Hematopoietic multipotent progenitor cell treated with erythropoietin and hydrocortisone succinate and interleukin-3 and kit ligand, for 17 days (in vitro differentiated cells): ENCODE measurements at places on chromosomes 2 and 18.
A peak's percentile ranks its signal among the peaks of the same experiment; 100 is the strongest.

DNA sequence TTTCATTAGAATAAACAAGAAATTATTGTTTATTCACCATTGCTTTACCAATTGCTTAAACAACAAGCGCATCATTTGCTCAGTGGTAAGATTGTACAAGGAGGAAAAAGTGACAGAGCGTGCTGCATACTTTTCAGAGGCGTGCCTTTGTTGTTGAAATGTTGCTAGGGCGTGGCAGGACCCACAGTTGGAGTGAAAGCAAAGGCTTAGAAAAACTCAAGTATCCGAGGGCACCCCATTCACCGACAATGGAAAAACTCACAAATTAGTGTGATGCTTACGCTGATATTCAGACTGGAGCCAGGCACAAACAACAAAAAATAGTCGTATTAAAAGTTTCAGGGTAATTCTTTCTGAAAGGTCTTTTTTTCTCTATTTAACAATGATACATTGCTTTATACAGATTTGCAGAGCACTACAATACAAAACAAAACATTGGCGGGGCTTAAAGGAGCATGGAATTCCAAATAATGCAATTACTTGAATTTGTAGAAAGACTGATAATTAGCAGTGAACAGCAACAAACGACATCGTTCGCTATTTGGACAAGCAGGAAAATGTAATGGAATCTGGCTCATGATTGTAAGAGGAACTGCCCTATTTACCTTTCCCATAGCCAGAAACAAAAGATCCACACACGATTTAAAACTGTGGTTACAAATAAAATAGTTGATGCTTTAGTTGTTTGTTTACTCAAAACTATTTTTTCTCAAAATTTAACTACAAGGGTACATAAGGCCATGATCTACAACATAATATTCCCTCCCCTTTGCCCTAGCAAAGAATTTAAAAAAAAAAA, 37.8 kb upstream of the RTTN start:
- DNase-seq, result no peak

DNA sequence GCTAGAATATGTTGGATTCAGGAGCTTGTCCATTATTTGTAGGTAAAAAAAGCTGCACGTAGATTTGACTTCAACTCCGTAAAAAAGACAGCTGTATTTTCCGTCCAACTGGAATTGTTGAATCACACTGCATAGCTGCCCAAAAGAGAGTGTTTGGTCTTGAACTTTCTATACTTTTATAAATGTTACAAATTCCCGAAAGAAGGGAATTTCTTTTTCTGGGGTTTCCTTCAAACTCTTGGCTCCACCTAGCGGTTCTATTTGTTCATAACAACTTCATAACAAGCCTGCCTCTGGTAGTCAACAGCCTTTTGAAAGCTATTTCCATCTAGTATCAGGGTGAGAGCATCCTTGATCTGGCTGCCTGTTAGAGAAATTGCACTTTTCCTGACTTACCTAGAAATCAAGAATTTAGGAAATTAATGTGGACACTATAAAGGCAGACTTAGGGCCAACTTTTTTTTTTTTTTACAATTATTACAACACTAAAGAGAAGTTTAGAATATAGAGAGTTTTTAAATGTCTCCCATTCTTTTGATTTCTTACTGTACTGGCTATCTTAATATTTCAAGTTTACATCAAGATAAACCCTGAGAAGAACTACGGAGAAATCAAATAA, 48.1 kb downstream of the TMEM185B start:
- DNase-seq, result peak; percentile 44

DNA sequence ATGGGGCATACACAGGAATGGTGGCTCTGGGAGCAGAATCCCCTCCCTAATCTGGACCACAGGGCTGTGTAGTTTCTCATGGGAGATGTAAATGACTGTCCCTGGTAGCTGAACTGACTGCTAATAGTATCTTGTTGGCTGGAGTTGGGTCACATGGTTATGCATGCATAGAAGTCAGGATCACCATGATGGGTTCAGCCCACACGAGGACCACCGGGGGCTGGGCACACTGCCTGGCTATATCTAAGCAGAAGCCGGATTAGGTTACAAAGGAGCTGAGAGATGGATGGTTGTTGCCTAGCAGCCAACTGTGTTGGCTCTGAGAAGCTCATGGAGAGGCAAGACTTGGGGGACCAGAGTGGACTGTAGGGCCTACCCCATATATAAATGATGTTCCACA, 6.7 kb upstream of the MAP3K2 start:
- no peak for DNase-seq

GRCh38 chr2:171247741-171248662, 87.3 kb upstream of the TLK1 start:
- DNase-seq, result no peak

DNA sequence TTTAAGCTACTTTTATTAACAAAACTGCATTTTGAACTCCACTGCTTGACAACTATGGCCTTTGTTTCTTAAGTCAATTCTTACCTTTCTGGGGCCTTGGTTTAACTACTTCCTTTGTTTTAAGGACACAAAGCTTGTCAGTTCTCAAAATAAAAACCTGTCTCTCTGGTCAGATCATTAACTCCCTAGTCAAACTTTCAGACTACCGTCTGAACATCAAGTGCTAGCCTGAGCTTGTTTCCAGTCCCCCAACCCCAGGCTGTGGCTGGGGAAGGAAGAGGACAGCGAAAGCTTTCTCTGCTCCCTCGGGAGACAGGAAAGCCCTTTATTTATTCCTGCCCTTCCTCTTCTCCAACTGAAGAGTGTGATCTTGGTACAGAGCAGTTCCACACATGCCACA, 1.7 kb downstream of the SH3YL1 start:
- no peak for DNase-seq

- no peak for DNase-seq
These were observed 871.9 kb downstream of the TSN start for GRCh38 chr2:122627388-122627787.

DNA sequence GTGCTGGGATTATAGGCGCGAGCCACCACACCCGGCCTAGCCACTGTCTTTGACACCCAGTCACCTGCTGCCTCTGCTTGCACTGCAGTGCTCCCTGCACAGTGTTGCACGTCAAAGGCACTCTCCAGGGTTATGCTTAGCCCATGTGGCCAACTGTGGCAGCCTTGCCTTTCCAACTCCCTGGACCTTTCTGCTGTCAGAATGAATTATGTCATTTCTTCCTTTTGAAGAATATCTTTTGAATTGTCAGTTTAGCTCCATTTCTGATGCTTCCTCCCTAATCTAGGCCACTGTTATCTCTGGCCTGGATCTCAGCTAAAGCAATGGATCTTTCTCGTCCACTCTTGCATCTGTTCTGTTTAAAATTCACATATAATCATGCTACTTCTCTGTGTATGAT, 29.3 kb upstream of the LRRTM1 start:
- DNase-seq, result no peak

- DNase-seq, result no peak
These were observed 40.7 kb downstream of the ODC1 start for GRCh38 chr2:10407432-10407831.

- no peak for DNase-seq
These were observed 83.5 kb downstream of the SH3YL1 start for GRCh38 chr2:180311-180710.

- DNase-seq, result no peak
These were observed 318.7 kb downstream of the MYCN start for GRCh38 chr2:16259010-16259409.

GRCh38 chr2:41234093-41234492, 782.2 kb upstream of the SLC8A1 start:
- DNase-seq, result no peak

DNA sequence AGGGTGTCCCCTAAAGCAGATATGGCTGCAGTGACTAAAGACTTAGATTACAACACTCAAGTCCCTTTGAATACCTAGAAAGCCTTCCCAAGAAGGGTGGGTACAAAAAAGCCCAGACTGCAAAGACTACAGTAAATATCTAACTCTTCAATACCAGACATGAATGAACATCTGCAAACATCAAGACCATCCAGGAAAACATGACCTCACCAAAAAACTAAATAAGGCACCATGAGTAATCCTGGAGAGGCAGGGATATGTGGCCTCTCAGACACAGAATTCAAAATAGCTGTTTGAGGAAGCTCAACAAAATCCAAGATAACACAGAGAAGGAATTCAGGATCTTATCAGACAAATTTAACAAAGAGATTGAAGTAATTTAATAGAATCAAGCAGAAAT, 138.2 kb upstream of the OTOS start:
- no peak for DNase-seq

DNA sequence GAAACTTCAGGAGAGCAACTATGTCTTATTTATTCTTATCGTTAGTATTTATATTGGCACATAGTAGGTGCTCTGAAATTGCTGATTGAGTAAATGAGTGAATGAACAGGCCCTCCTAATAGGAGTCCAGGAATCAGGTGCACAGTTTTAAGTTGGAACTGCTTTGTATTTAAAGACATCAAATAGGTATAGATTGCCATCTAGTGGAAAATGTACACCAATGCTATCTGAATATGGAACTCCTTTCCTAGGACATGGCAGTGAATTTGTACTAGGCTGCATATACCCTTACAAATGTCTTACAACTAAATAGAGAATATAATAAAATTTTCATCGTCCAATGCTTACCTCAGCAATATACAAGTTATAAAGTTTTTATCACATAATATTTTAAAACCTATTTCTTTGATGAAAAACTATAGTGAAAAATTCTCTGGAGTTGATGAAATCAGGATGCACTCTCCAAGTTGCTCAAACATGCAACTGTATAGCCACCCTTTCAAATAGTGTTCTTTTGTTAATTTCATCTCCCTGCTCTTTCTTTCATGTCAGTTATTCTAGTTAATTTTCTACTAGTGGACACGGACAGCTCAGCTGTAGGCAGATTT, 318.9 kb upstream of the SYT4 start:
- no peak for DNase-seq

DNA sequence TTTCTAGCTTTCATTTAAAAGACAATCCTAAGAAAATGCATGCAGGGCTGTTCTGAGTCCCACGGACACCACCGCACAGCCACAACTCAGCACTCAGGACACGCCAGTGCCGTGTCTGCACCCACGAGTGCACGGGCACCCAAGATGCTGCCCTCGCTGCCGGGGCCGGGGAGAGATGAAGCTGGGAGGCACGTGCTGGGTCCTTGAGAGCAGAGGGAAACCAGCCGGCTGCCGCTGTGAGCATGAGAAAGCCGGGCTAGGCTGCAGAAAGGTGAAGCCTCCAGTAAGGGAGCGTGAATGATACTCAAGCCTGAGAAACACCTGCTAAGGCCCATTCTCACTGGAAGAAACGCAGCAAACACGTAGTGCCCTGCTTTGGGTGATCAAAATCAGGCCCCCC, 4.8 kb downstream of the COPS9 start:
- DNase-seq, result no peak

DNA sequence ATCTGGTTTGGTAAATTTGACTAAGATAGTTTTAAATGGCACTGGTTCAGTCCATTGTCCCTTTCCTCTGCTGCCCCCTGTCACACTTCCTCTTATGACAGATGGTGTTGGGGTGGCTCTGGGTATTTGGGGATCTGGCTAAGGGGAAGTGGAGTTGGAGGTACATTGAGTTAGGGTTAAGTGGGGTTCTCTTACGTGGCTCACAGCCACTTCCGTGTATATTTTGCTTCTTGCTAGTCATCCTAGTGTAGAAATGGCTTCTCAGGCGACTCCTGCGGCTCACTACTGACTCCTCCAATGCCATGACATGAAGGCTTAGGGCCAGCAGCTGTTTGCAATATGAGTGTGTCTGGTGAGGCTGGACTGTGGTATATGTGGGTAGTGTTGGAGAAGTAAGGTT, 187.0 kb downstream of the HAUS1 start:
- no peak for DNase-seq
